A172 (cell line): ENCODE measurements at places on chromosomes 12 and 14. TPM values are rescaled to one million over a fixed set of nuclear protein-coding genes. Genes with fewer than 3 reads are reported as not detected.

DNA sequence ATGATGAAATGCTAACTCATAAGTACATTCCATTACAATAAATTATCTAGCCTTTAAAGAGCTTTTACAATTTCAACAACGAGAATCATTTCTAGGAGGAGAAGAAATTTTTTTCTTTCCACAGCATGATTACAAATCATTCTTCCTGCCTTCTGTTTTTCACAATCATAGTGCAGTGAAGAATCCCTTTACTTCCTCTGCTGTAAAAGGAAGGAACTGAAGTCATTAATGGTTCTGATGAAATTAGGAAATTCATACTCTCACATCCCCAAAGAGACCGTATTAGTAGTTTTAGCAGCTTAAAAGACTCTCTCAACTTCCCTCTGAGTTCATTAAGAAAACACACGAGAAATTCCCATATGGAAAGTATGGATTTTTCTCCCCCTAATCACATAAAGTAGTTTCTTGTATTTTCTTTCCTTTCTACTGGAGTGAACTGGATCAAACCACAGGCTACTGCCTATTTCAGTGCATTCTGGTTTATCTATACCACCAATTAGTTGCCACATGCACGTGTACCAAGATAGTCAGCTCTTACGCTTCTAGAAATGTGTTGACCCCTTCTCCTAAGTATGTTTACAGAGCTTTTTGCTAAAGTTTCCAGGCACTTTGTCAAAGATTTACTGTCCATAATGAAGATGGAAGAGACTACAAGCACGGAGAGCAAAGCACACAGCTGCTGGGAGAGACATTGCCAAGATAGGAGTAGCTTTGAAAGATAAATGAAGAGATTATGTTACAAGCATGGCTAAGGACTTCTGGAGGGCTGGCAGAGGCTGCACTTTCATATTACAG, 58.9 kb upstream of the KITLG start:
- no peak for DNase-seq

- DNase-seq: no peak
Measured at GRCh38 chr12:103933237-103933636, 3.0 kb downstream of the HSP90B1 start.

DNA sequence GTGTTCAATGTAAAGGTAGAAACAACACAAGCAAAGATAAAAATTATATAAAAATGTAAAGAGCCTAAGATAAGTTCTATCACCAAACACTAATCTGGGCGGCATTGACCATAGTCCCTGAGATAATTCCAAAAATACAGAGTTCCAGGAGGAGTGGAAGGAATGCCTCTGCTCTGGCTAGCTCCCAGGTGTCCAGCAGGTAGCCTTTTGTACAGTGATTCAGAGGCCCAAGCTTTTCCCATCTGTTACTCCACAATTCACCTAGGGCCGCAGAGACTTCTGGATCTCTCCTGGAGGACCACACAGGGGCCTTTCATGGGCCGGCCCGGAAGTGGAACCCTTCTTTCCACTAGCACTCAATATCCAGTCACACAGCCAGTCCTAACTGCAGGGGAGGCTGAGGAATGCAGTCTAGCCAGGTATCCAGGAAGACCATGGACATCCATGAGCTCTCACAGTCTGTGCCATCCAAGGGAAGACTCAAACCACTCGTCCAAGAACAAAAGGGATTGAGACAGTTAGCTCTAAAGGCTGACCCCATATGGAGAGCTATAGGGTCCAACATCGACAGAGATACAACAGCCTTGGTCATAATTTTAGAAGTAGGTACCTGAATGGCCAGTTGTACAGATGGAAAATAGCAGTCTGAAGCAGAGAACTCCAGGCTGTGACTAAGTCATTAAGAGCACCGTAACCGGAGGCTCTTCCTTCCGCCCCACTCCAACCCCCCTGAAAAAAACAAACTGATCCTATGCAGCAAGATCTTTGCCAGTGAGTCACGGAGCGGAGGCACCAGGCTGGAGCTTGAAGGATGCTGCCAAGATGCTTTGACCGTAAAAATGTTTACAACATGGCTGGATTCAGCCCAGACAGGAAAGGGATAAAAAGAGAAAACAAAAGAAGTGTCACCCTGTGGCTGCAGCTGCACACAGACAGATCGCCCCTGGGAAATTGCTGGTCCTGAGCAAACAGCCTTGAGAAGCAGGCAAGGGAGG, 204.8 kb downstream of the NUAK1 start:
- DNase-seq: peak; percentile 96

DNA sequence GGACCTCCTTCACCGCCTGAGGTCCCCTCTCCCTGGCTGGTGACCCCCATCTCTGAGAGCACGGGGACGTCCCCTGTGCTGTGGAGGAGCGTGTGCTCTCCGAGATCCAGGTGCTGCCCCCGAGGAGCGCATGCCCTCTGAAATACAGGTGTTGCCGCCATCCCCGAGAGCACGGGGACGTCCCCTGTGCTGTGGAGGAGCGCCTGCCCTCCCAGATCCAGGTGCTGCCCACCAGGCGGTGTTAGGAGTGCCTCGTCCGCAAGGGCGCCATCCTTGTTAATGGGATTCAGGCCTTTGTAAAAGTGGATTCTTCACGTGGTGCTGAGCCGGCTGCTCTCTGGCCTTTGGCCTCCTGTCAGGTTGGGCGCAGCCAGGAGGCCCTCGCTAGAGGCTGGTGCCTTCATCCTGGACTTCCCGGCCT, 10.1 kb downstream of the NOC4L start:
- DNase-seq: no peak

DNA sequence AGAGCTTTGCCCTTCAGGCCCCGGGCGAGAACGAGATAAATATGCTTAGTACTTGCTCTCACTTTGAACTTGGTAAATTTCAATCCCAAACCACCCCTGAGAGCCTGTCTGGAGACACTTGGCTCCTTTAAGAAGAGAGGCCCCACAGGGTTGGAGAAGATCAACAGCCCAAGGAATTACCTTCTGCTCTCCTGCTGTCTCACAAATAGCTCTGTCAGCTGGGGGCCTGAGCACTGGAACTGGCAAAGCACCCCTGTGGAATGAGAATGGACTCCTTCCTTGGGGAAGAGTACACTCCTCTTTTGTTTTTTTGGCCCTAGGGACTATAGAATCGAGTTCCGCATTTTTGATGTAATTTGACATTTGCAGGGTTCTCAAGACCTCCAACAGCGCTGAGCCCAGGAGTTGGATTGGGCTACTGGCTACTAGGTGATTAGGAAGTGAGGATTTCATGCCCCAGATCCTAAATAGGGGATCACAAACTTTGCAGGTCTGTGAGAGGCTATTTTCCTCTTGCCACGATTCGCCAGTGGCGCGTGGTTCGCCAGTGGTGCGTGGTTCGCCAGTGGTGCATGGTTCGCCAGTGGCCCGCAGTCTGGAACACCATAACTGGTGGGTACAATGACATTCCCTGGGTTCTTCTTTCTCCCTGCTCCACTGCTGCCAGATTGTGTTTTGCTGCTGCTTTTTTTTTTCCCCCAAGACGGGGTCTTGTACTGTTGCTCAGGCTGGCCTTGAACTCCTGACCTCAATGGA, 17.8 kb upstream of the MEG3 start:
- no peak for DNase-seq

GRCh38 chr14:47008732-47009131, 357.2 kb upstream of the RPL10L start:
- DNase-seq: no peak

GRCh38 chr14:20662968-20663732, 21.2 kb upstream of the RNASE4 start:
- DNase-seq: peak; percentile 71

DNA sequence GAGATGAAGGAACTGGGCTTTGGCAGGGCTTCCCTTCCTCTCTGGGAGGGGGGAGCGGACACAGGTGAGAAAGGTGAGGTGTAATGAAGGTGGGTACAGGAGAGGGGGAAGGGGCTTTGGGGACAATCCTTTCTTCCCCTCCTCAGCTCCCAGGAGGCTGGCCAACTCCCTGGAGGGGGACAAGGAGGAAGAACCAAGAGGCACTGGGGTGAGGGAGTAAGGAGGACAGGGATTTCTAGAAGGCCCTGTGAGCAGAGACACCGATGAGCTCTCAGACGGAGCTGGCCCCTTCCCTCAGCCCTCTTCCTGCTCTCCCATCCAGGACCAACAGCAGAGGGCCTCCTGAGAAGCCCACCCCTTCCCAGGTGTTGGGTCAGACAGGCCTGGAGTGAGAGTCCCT, 53.4 kb downstream of the PLEKHG3 start:
- no peak for DNase-seq

The LTB4R gene
- 2.3 and 2.9 TPM in 2 replicates for total RNA-seq

The PRB2 gene
- total RNA-seq: not detected in 2 replicates

GRCh38 chr12:31726575-31726974, 2.2 kb downstream of the AMN1 start:
- DNase-seq: no peak

- DNase-seq: peak; percentile 32
Measured at GRCh38 chr12:120529641-120530417, 871 bp upstream of the COQ5 start.

- no peak for DNase-seq
Measured at GRCh38 chr12:76346236-76346635, 2.0 kb downstream of the BBS10 start.

The KLRC1 gene
- not detected in 2 replicates for total RNA-seq

The GUCY2C gene
- total RNA-seq: not detected in 2 replicates

GRCh38 chr14:71803539-71804260, 128.5 kb upstream of the RGS6 start:
- peak; percentile 81 for DNase-seq

- DNase-seq: peak; percentile 96
Measured at GRCh38 chr12:117686911-117687377, 281.8 kb downstream of the KSR2 start.

- DNase-seq: no peak
Measured at GRCh38 chr12:128977441-128977840, 124.2 kb downstream of the GLT1D1 start.

The TNFRSF1A gene
- 121 and 172 TPM in 2 replicates for total RNA-seq

- DNase-seq: peak; percentile 79
Measured at GRCh38 chr12:10069099-10069498, 29.7 kb downstream of the CLEC1A start.

DNA sequence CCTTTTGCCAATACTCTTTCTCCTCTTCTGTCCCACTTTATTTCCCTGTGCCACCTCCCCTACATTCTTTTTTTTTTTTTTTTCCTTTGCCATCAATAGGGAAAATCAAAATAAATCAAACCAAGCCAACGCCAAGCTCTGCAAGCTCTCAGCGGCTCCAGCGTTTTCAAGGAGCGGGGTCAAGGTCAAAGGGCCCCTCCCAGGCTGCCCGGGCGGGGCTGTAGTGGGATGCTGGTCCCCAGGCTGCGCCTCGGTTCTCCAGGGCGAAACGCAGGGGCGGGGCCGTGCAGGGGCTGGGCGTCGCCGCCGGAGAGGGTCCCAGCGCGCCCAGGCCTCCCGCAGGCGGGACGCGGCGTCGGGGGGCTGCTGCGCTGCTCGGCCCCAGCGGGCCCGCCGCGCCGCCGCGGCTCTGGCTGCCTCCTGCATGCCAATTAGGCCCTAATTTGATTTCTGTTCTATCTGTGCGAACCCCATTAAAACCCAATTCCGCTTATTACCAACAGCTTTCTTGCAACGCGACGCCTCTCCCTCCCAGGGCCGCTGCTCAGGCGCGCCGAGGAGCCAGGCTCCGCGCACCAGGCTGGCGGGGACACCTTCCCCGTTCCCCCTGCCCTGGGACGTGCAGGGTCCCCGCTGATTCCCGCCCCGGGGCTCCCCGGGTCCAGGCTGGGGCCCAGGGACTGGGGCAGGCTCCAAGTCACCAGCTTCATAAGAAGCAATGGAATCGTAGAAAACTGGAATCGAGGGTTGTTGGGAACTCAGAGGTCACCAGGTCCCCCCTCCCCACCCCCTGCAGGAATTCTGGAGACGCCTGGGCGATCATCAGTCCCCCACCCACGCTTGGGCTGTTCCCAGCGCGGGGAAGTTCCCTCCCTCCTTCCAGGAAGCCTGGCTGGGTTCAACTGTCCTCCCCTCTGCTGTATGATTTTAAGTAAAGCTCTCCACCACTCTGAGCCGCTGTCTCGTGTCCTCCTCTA, 50.7 kb upstream of the MAP1LC3B2 start:
- no peak for DNase-seq

The ZNF219 gene
- total RNA-seq: 5.9 and 12.0 TPM in 2 replicates

DNA sequence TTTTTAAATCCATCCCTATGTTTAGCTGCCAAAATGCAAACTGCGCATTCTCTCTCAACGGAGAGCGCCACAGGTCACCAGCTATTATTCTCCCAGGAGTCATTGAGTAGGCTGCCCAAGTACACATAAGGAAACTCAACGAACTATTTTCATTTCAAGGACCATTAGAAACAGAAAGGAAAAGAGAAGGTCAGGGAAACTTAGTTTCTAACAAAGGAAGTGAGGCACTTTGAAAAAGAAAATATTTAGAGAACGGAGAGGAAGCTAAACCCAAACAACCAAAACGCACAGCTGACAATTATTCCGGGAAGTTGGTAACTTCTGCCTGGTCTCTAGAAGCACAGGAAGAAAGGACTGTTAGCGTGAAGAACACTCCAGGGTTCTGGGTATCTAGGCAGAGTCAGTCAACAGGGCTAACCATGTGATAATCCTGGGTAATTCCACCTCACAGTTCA, 23.5 kb downstream of the GPHB5 start:
- no peak for DNase-seq

DNA sequence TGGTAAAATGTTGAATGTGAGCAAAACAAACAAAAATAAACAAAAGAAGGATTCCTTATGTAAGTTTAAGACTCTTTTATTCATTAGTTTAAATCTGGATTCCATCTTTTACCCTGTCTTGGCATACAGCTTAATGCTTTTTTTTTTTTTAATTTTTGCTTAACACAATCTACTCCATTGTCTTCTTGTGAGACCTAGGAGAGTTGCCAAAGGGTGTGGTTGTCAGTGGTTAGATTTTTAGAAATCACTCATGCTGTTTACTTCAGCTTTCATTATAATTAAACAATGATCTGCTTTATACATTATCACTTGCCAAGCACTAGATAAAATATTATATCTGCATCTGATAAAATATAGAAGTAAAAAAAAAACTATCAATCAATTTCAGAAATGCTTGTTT, 77.7 kb upstream of the KITLG start:
- peak; percentile 62 for DNase-seq

DNA sequence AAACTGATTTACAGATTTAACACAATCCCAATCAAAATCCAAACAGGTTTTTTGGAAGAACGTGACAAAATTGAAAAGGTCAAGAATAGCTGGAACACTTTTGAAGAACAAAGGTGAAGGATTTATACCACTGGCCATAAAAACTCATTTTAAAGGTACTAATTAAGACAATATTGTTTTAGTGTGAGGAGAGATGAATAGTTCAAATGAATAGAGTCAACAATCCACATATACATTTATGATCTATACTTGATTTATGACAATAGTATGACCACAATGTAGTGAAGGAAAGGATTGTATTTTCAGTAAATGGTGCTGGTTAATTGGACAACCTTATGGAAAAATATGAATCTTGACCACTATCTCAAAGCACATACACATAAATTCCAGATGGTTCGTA, 29.3 kb downstream of the CCDC175 start:
- DNase-seq: no peak

DNA sequence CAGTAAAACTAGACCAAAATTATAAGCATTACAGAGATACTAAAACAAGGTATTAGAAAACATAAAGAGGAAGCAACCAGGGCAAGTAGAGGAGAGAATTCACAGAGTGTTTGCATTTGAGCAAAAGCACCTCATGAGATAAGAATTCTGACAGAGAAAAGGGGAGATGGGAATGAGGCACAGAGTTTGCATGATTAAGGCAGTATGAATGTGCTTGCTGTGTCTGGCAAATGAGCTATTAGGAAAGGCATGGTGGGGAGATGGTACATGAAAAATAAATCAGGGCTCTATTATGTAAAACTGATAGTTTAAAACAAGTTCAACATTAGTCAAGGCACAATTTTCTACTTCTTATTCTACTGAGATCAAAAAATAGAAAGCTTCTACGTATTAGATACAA, 23.1 kb downstream of the GARIN6 start:
- no peak for DNase-seq

GRCh38 chr14:95061317-95062093, 95.8 kb downstream of the DICER1 start:
- no peak for DNase-seq
